ENCODE measurements at places on chromosomes 1 and 21.

DNA sequence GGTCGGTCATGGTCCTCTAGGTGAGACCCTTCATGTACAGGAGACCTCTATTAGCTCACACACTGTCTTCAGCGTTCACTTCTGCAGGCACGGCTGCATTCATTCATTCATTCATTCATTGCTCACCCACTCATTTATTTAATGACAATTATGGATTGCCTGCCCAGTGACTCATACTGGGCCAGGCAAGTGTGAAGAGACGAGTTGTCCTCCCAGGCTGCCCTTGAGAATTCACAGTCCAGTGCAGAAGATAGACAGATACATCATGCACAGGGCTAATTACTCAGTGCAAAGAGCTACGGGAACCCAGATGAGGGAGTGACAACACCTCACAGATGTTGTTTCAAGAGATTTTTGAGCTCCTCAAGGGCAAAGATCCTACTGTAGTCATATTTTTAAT is 248.4 kb downstream of the TNR start:
- no peak for DNase-seq

- DNase-seq, result no peak
These were observed 90.0 kb downstream of the GLUL start for GRCh38 chr1:182301467-182302198.

GRCh38 chr1:53681977-53682685 is 56.8 kb downstream of the GLIS1 start:
- no peak for DNase-seq

- no peak for DNase-seq
These were observed 1.4 kb upstream of the TRAF5 start for GRCh38 chr1:211324992-211325775.

DNA sequence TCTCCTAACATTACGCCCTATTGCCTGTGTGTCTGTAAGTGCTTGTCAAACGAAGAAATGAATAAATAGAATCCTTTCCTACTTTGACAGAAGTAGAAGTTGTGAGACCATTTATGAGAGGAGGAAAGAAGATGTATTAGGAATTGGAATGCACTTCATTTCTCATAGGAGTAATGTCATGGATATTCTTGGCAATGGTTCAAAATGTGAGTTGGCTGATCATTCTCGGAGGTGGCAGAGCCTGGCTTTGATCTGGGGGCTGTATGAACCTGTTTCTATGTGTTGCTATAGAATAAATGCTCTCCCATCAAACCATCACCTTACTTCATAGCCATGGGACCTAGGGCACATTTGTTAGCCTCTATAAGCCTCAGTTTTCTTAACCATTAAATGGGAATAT is 10.1 kb upstream of the SERBP1 start:
- no peak for DNase-seq

GRCh38 chr21:20108016-20108415 is 890.2 kb upstream of the NCAM2 start:
- no peak for DNase-seq

GRCh38 chr1:188261849-188262248 is 1433.1 kb downstream of the PLA2G4A start:
- no peak for DNase-seq

DNA sequence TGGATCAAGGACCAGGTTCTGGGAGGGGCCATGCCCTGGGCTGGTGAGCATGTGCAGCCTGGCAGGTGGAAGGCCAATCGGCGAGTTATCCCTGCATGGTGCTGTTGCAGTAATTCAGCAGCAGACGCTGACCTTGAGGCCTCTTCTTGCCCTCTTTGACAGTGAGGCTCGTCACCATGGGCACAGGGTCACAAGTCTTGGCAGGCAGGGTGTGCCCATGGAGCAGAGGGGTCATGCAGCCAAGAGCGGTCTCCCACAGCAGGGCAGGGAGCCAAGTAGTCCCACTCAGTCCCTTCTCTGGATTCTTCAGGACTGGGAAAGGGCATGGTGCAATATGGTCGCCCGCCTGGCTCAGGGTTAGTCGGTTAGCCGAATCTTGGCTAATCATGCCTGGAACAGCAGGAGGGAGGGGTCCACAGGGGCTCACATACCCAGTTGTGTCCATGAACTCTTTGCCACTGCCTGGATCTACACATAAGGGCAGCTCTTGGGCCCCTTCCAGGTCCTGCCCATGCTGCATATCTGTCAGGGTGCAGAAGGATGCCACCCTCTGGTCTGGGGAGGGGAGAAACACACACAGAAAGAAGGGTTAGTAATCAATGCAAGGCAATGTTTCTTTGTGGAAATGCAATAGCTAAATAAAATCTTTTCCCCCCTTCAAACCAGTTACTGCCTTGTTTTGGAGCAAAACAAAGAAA is 226.8 kb downstream of the SIPA1L2 start:
- no peak for DNase-seq

GRCh38 chr1:153404768-153405167 is 11.6 kb upstream of the S100A7A start:
- DNase-seq, result no peak

DNA sequence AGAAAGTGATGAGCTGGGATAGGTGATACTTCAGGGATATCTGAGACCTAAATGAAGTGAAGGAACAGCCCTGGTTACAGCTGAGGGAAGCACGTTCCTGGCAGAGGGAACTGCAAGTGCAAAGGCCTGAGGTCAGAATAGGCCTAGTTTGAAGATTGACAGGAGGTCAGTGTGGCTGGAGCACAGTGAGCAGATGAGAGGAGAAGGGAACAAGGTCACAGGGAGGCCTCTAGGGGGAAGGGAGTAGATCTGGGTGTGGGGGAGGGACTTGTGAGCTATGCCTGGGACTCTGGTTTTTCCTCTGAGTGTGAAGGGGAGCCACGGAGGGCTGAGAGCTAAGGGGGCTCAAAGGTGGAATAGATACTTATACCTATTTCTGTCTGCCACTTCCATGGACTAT is 736.4 kb downstream of the MATN1 start:
- DNase-seq, result no peak

- DNase-seq, result no peak
These were observed 22.8 kb downstream of the LCE3E start for GRCh38 chr1:152543820-152544219.

DNA sequence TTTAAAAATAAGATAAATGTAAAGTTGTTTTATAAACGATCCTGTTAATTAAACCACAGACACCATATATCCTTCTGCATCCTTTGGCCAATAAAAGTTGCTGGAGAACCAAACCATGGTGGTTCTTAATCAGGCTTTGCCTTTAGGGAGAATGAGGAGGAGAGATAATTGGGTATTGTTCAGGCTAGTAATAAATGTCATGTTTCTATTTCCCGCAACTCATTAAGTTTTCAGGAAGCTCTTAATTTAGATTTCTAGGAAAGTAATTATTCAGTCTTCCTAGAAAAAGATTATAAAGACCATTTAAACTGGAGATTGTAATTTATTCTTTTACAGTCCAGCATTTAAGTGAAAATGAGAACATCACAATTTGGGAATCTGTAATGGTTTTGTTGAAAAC is 34.5 kb downstream of the RAB4A start:
- DNase-seq, result no peak
